ENCODE measurements at places on chromosomes 13 and 19.

DNA sequence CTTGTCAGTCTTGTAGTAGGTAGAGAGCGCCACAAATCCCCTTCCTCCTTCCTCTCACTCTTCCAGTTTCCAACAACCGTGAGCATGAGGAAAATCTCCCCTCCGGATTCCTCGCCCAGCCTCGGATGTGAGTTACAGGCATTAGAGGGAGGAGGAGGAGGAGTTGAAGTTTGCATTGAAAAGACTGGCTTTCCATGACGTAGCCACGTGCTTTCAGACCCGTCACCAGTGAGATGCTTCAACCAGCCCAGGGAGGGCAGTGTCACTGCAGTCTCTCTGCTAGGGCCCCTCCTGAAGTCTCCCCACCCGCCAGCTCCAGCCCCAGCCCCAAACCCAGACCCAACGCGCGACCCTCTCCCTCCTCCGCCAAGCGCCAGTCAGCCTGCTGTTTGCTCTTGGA is 442 bp upstream of the FGF14 start:
- no peak for DNase-seq

- no peak for DNase-seq
Observed at GRCh38 chr19:16896146-16897028, 7.6 kb downstream of the F2RL3 start.

- DNase-seq: no peak
Observed at GRCh38 chr19:3471954-3472655, 8.2 kb downstream of the SMIM24 start.

DNA sequence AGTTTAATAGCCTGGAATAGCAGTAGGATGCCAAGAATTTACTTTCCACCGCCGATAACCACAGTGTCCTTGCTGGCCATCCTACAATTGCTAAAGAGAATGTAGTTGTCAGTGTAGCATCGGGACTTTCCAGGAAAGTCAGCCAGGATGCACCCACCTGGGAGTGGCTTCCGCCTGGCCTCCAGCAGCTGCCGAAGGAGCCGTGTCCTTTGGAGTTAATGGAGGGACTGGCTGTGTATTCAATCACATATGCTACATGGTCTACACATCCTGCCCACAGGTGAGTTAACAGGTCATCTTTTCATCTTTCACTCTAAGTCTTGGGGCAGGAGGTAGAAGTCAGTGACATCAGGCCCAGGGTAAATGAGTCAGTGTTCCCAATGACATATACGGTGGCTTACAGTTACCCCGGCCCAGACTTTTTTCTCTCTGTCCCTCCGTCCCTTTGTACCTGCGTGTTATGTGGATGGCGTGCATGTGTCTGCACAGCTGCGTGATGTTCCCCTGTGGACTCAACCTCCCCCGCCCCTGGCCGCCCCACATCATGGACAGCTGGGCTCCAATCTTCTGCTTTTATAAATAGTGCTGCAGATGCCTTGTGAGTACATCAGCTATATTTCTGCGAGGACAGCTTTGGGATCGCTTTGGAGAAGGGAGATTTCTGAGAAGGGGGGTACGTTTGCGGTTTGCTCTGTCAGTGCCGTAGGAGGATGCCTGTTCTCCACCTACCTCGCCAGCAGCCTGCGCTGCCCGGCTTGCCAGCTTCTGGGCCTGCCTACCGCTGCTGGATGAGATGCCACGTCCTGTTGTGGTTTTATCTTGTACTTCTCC is 63.1 kb downstream of the ATP11A start:
- no peak for DNase-seq

DNA sequence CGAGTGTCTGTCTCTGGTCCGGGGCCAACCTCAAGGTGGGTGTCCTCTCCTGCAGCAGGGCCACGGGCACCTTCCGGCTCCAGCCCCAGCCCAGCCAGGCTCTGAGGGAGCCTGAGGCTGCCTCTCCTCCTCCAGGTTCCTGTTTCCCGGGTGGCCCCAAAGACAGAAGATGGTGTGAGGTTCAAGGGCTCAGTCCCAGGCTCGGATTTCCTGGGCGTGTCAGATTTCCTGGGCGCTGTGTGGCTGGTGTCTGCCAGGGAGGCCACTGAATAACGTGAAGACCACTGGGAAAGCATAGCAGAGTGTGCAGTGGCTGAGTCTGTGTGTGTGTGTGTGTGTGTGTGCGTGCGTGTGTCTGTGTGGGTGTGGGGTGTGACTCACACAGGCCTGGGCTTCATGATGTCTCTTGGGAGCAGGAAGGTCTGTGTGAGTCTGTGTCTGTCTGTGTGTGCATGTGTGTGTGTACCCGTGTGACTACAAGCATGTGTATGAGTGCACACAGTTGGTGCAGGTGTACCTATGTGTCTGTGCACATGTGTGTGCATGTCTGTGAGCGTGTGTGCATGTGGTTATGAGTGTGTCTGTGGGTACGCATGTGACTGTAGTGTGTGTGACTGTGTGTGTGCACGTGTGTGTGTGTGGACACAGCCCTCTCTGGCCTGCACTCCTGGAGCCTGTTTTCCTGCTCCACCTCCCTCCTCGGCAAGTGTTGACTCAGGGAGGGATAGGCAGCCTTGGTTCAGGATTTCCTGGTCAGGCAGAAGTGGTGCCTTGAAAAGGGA is 28.3 kb downstream of the CEBPA start:
- peak; percentile 10 for DNase-seq

DNA sequence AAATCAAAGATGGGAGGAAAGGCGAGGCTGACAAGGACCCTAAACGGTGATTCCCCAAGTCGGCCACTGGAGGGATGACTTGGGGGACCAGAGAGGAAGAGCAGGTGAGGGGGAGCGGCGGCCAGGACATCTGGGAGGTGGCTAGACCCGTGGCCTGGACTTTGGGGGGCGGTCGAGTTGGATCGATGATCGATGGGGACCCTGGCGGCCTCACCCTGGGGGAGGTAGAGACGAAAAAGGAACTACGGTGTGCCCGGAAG is 7.7 kb upstream of the CIRBP start:
- DNase-seq: no peak

- DNase-seq: no peak
Observed at GRCh38 chr19:55071129-55071502, 4.6 kb upstream of the EPS8L1 start.

DNA sequence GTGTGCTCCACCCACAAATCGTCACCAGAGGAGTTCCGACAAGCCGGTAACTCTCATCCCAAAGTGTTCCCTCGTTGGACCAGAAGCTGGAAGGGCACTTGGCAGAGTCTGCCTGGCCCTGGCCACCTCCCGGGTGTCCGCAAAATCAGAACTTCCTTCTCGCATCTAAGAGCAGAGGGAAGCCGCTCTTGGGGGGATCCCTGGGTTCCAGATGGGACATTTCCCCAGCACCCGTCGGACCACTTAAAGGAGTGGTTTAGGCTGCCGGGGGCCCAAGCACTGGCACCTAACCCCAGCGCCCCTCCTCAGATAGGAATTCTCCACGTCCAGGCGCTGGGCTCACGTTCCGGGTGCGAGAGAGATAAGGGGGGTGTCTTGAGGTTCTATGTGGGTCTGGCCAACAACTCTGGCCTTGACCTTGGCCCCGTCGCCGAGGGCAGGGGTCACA is 857 bp upstream of the MAP2K7 start:
- no peak for DNase-seq

GRCh38 chr13:45995245-45995644 is 57.3 kb downstream of the ZC3H13 start:
- no peak for DNase-seq

GRCh38 chr13:46812301-46812797 is 15.4 kb upstream of the ESD start:
- no peak for DNase-seq

GRCh38 chr13:111142472-111142871 is 27.4 kb downstream of the ARHGEF7 start:
- no peak for DNase-seq

GRCh38 chr19:6811378-6811777 is 38.9 kb downstream of the VAV1 start:
- no peak for DNase-seq

DNA sequence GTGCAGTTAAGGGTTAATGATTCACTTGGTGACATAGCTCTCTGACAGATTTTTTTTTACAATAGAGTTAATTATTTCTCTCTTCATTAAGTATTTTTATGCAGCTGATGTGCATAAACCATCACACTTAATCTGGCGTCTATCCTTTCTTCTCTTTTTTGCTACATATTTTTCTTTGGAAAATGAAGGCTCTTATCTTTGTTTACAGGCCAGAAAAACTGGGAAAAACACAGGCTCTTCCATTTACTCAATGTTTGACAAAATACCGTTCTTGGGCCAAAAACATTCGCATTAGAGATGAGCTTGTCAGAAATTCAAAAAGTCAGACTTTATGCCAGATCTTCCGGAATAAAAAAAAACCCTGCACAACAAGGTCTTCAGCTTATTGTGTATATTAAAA is 12.0 kb downstream of the ZNF253 start:
- no peak for DNase-seq

DNA sequence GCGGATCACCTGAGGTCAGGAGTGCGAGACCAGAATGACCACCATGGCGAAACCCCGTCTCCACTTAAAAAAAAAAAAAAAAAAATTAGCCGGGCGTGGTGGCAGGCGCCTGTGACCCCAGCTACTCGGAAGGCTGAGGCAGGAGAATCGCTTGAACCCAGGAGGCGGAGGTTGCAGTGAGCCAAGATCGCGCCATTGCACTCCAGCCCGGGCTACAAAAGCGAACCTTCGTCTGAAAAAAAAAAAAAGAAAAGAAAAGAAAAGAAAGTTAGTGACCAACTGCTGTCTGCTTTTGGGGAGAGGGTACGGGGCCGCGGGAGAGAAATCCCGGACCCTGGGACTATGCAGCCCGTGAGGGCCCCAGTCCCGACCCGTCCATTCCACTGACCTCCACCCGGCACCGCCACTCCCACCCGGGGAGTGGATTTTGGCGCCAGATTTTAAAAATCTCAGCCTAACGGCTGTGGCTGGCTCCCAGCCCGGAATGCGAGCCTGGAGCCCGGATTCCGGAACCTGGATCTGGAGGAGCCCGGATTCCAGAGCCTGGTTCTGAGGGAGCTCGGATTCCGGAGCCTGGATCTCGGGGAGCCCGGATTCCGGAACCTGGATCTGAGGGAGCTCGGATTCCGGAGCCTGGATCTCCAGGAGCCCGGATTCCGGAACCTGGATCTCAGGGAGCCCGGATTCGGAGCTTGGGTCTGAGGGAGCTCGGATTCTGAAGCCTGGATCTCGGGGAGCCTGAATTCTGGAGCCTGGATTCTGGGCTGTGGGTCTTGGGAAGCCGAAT is 6.1 kb upstream of the LMNB2 start:
- peak; percentile 77 for DNase-seq

- DNase-seq: peak; percentile 20
Observed at GRCh38 chr19:39679056-39679790, 23.5 kb downstream of the LGALS16 start.

DNA sequence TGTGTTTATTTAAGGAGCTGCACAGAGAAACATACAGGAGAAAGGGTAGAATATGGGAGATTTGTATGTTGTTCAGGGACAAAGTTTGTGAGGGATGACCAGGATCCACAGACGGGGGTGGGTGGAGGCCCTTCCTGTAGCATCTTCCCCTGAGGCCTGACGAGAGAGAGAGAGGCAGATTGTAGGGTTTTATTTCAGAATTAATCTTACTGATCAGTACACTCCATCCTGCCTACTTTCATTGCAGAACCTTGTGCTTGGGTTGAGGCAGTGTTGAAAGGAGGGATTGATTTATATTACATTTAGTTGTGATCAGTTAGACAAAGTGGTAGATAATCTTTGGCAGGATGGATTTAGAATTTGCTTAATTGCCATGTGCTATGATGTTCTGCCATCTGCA is 39.6 kb downstream of the MTUS2 start:
- DNase-seq: no peak

Data from NCI-H1417 (cell line).